ENCODE measurements at places on chromosomes 12 and 14.

GRCh38 chr12:93419388-93420034 is 22.2 kb downstream of the UBE2N start:
- peak; percentile 77 for DNase-seq

- DNase-seq: no peak
Measured at GRCh38 chr12:67377021-67377420, 107.9 kb downstream of the CAND1 start.

GRCh38 chr12:20351406-20351805 is 16.9 kb upstream of the PDE3A start:
- no peak for DNase-seq

DNA sequence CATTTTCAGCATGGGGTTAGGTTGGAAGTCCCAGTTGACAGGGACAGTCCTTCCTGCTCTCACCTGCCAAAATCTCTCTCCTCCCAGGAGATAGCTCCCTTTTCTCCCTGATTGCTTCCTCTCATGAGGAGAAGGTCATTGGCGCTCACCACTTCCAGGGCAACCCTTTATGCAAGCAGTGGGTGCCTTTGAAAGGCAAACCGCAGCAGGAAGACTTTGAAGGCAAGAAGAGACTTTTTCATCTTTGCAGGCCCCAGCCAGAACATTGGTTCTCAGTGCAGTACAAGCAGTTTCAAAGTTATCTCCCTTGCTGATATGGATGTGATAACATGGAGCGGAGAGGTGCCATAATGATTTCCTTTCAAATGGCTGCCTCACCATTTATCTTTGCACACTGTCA is 483.0 kb downstream of the DIO2 start:
- no peak for DNase-seq

GRCh38 chr12:132637811-132638210 is 19.2 kb downstream of the P2RX2 start:
- no peak for DNase-seq
